Stimulated activated naive CD4-positive, alpha-beta T cell treated with Interleukin-2 at 50 U/mL for 16 hours (primary cell): ENCODE measurements at places on chromosomes 5 and 9.

DNA sequence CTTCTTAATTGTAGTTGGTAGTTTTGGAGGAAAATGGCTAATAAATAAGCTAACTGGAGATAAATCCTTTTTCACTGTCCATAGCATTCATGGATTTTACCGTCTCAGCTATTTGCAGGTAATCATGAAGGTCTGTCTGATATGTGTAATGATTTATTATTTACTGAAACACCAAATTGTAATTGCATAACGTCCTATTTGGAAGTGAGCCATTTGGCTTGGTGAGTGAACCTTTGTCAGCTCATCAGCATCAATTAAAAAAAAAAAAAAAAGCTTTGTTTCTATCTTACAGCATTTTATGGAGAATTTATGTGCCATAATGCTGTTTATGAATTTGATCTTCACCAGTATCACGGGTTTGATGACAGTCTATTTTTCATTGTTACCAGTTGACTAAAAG is 20.2 kb downstream of the RECK start:
- no peak for DNase-seq

- DNase-seq, result no peak
Measured at GRCh38 chr9:21746550-21746949, 55.9 kb upstream of the MTAP start.

GRCh38 chr9:12705738-12706391 is 12.7 kb downstream of the TYRP1 start:
- no peak for DNase-seq

- no peak for DNase-seq
Measured at GRCh38 chr5:3736926-3737325, 141.3 kb downstream of the IRX1 start.

DNA sequence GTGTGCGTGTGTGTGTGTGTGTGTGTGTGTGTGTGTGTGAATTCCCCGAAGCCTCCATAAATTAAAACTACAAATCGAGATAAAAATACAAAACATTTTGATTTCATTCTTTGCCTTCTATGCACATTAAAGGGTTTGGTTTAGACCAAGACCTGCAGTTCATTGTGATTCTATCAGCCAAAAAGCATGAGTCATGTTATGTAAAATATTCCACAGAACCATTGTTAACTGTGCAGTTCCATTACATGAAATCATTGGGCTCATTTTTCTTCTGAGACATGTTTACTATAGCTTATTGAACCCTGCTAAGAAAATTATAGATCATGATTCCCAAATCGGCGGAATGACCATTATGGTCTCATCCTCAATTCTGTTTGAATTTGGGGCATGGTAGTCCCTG is 11.7 kb downstream of the CAVIN4 start:
- no peak for DNase-seq

- DNase-seq, result no peak
Measured at GRCh38 chr9:134030821-134031470, 5.7 kb downstream of the BRD3OS start.

DNA sequence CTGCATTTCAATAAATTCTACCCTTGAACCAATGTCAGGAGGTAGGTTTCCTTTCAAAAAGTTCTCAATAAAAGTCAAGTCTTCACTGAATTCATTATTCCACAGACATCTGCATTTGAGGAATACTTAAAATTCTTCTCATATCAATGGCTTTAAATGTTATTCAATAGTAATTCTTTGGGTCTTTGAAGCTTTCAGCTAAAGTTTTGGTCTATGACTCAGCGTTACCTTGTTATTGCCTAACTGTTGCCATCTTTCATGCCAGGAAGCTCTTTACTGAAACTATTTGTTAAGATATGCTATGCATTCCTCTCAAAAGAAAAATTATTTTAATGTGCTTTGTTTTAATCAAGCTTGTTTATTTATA is 170.5 kb downstream of the NNT start:
- DNase-seq, result no peak

DNA sequence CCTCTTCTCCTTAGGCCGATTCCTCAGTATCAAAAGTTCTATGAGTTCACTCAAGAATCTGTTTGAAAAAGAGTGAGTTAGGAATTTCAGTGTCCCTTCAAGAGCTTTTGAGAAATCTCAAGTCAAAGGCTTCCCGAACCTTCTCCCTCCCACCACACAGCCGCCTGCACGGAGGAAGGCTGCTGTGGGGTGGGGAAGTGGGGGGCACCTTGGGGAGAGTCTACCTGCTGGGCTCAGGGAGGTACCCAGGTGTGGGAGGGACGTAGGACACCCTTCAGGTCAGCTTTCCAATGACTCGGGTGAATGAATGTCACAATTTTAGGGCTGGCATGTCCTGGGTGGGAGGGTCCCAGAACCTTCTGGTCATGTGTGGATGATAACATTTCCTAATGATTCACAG is 17.5 kb downstream of the CXCL14 start:
- DNase-seq, result no peak

GRCh38 chr5:891117-891836 is 1.3 kb downstream of the BRD9 start:
- no peak for DNase-seq

- DNase-seq, result no peak
Measured at GRCh38 chr9:133277467-133277866, 2.5 kb upstream of the ABO start.

DNA sequence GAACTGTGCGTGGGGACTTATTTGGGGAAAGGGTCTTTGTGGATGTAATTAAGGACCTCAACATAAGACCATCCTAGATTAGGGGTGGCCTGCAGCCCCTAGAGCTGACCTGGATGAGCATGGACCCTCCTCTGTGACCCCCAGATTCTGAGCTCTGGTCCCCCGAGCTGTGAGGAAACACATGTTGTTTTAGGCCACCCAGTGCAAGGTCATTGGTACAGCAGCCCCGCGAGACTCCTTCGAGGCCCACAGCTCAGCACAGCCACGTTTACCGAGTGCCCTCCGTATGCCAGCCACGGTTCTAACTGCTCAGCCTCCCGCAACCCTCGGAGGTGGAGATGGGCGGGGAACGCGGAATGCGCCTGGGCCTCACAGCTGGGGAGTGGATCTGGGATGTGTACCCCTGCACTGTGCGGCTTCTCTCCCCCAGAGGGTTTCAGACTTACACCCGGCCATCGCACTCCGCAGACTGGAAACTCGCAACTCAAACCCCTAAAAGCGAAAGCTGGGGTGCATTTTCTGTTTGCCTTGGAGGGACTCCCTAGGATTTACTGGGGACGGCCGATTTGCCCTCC is 4.5 kb upstream of the GPSM1 start:
- no peak for DNase-seq

- no peak for DNase-seq
Measured at GRCh38 chr5:74623748-74624408, 16.6 kb downstream of the ENC1 start.

DNA sequence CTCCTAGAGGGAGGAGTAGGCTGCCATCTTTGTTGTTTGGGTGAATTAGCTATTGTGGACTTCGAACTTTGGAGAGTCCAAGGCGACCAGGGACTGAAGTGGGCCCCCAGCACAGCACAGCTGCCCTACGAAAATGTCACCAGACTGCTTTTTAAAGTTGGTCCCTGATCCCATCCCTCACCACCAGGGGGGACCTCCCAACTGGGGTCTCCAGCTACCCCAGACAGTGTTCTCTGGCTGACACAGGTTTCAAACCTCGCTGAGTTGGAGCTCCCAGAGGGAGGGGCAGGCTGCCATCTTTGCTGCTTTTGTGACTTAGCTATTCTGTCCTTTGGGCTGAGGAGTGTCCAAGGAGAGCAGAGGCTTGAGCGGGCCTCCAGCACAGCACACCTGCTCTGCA is 45.7 kb upstream of the ADRB2 start:
- no peak for DNase-seq

DNA sequence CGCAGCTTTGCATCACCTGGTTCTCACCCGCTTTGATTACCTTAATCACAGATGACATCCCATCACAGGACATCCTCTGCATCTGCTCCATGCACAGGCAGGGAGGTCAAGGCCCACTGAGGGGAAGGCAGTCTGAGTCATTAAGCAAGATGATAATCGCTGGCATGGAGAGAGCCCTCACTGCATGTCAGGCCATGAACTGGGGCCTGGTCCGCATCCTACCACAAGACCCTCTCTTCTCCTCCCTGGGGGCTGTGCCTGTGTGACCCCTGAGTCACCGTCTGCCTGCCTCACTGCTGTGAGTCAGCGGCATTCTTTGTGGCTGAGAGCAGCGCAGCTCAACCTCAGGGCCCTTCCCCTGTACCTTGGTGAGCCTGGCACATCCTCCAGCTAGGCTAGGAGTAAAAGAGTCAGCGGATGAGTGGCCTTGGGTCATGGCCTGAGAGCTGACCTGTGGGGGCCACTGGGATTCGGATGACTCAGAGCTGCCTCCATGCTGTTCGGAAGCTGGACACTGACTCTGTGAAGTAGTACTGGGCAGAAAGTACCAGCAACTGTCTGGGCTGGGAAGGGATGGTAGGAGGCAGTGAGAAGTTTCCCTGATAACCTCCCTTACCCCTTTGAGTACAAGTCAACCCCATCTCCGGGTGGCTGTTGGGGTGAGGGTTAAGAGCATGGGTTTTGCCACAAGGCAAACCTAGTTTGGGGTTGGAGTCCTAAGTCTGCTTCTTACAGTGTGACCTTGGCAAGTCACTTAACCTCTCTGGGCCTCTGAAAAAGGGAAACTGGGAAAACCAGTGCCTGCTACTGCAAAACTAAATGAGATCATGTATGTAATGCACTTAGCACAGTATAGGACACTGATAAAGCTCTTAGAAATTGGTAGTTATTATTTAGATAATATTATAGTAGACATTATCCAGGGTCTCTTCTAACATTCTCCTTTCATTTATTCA is 14.6 kb upstream of the ARSI start:
- DNase-seq, result no peak

GRCh38 chr5:14710313-14710994 is 45.9 kb downstream of the OTULIN start:
- no peak for DNase-seq

GRCh38 chr5:31604644-31605043 is 34.3 kb upstream of the PDZD2 start:
- DNase-seq, result no peak

DNA sequence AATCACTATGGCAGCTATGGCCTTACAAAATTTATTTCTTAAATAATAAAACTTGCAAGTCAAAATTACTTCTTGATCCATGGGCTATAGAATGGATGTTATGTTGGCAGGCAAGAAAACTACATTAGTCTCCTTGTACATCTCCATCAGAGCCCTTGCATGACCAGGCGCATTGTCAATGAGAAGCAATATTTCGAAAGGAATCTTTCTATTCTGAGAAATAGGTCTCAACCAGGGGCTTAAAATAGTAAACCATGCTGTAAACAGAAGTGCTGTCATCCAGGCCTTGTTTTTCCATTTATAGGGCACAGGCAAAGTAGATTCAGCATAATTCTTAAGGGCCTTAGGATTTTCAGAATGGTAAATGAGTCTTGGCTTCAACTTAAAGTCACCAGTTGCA is 220.1 kb downstream of the SREK1 start:
- no peak for DNase-seq

- no peak for DNase-seq
Measured at GRCh38 chr9:107492381-107492970, 2.9 kb upstream of the KLF4 start.

GRCh38 chr9:73844135-73844534 is 653.0 kb upstream of the RORB start:
- no peak for DNase-seq
